ENCODE measurements at places on chromosomes 12 and 14.

GRCh38 chr12:86774841-86775388 lies 518.7 kb upstream of the MGAT4C start:
- no peak for DNase-seq

DNA sequence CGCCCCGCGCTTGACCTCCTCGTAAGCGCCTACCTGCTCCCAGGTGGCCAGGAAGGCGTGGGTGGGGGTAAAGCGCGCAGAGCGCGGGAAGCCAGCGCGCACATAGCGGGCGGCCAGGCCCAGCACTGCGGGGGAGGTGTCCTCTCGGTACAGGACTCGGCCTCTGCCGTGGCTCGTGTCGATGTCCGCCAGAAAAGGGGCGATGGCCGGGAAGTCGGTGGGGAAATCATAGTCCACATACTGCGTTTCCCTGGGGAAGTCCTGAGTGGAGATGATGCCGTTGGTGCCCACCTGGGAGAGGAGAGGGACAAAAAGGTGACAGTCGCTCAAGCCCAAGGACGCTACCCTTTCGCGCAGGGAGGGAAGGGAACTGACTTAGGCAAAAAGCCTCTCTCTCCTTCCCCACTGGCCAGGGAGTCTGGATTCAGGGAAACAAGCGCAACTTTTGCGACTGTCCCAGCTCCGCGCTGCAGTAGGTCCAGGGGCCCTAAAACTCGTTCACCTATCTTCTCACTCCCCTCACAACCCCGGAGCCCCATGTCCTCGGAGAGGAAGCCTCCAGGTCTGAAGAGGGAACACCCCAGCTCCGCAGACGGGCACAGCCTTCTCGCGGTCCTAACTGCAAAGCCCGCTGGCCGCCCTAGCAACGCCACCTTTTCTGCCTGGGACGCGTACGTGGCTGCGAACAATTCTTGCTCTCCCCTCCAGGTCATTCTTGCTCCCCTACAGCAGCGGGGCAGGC lies 815 bp downstream of the NID2 start:
- no peak for DNase-seq

DNA sequence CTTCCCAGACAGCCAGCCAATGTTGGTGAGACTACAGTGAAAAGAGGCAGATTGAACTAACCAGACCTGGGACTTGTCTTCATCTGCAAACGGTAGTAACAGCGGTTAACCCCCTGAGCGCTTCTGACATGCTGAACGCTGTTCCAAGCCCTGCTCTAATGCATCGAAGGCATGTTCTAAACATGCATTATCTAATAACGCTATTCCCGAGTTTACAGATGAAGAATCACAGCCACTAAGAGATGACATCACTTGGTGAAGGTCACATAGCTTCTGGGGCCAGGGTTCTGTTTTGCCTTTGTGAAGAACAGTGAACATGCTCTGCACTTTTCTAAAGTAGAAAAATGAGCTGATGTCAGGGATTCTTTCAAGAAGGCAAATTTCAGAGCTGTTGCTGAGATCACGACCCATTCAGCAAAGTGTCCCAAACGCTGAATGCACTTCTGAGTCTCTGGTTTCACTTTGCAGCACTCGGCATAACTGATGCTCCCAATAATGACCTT lies 56.0 kb downstream of the FOS start:
- no peak for DNase-seq

DNA sequence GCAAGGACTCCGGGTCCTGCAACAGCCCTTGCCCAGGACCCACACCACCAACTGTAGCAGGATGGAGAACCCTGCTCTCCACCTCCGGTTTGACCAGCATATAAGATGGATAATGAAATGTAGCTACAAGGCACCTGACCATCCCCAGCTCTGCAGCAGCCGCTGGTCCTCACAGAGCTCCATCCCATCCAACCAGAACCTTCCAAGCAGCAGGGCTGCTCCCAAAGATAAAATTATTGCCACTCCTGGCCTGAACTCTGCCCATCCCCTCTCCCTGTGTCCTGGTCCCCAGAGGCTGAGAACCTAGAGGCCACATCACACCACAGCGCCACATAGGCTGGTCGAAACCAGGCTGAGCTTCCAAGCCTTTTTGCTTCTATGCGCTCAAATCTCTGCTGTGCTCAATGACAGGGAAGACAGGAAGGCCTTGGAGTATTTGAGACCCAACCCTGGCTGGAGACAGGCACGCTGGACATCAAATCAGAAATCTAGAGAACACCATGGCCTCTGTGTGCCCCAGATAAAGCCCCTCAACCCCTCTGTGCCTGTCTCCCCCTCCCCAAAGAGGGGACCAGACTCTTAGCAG lies 4.2 kb downstream of the CDK2AP1 start:
- DNase-seq, result no peak

DNA sequence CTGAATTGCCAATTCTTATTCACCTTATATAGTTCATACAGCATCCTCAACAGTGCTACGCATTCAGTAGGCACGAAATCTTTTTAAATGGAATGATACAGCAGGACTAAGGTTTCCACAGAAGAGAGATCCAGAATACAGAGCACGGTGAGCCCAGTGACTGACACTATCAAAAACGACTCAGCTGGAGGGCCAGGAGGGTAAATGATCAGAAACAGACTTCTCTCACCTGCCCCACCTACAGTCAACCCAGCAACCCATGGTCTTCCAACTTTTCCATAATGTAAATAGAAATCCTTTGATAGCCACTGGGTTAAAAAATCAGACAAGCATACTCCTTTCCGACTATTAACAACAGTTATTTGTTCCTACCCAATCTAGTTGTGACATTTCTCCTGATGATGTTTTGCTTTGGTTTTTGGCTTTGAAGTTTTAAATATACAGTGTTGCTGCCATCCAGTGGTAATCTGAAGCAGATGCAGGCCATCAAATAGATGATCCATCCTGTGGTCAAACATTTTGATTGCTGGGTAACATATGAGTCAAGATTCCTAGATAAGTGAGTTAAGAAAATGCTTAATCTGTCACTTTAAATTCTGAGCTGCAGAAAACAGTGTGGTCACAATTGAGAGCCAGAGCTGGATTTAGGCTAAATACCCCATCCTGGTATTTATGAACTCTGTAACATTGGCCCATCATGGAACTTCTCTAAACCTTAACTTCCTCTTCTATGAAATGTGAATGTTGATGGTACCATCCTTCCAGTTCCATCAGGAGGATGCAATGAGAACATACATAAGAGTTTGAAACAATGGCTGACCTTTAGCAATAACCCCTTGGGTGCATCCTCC lies 42.0 kb downstream of the GPHB5 start:
- peak; percentile 39 for DNase-seq

DNA sequence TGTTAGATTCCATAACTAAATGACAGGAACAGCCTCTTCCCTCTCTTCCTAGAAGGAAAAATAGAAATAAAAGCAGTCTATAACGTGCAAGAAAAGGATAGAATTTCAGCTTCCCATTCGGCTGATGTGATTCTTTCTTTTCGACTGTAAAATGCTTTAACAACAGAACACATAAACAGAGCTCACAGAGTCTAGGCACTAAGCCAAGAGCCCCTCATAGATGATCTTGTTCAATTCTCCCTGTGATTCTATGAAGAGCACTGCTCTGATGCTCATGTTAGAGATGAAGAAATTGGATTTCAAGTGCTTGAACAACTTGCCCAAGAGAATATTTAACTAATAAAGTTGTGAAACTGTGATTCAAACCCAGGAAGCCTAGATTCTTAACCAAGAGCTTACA lies 232.7 kb downstream of the RPAP3 start:
- no peak for DNase-seq

GRCh38 chr14:32457213-32457920 lies 128.3 kb downstream of the AKAP6 start:
- DNase-seq, result no peak

DNA sequence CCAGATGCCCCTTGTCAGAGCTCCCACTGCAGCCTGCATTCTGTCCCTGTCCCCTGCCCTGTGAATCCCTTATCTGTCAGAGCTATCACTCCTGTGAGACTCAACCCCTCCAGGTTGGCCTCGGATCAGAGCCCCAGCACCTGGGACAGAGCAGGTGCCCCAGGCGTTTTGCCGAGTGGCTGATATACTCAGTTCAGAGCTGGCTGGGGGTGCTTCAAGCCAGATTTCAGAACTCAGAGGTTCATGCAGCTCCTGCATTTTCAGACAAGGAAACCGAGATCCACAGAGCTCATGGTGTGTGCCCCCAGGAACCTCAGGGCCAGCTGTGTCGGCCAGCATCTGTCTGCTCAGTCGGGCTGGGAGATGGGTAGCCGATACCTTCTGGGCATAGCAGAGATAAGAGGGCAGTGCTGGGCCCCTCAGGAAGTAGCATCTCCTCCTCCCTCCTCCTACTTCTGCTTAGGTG lies 228.0 kb upstream of the RTL1 start:
- DNase-seq, result no peak

DNA sequence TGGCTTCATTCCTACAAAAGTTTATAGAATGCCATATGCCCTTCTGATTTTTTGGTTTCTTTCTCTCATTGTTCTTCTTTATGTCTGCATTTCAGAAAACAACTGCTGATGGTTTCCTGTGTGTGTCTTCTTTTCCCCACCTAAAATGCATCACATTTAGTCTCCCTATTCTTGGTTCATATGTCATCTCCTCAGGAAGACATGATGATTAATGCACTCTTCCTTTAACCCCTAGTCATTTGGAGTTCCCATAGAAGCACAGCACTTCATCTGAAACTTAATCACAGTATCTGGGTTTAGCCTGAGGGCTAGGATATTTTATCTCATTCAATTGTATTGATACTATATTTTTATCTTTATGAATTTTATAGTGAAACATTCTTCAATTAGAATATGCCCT lies 21.5 kb downstream of the GNPNAT1 start:
- DNase-seq, result no peak

DNA sequence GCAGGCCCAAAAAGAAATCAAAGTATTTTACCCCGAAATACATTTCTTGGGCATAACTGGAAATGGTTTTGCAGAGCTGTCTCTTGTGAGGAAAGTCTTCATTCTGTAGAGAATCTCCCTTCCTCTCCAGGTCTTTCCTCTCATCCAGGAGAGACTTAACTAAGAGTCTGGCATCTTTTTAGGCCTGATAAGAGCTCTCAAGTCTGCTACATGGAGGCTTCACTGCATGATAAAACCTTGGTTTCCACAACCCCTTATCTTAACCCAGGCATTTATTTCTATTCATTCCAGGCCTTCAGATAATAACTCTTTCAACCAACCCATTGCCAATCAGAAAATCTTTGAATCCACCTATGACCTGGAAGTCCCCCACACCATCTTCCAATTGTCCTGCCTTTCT lies 41.1 kb upstream of the LRRK2 start:
- no peak for DNase-seq

All from NCI-H524 treated with DMSO at 0.1 percent for 48 hours (cell line).